ENCODE measurements at places on chromosomes 16 and 17.

GRCh38 chr17:76451506-76451905, 1.4 kb downstream of the UBE2O start:
- no peak for DNase-seq

DNA sequence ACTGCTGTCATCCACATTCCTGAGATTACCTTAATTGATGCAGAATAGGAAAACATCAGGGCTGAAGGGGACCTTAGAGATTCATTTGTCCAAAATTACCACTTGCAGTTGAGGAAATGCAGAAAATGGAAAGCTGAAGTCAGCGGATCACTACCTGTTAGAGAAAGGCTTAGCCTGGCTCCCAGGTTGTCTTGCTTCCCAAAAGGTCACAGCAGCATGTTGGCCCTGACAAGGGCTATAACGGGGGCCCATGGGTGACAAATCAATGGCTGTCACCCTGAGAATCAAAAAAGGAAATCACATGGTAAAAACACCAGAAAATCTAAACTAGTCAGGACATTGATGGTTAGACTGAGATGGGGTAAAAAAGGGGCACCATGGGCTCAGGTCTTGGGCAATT, 51.7 kb downstream of the HLF start:
- DNase-seq, result no peak

DNA sequence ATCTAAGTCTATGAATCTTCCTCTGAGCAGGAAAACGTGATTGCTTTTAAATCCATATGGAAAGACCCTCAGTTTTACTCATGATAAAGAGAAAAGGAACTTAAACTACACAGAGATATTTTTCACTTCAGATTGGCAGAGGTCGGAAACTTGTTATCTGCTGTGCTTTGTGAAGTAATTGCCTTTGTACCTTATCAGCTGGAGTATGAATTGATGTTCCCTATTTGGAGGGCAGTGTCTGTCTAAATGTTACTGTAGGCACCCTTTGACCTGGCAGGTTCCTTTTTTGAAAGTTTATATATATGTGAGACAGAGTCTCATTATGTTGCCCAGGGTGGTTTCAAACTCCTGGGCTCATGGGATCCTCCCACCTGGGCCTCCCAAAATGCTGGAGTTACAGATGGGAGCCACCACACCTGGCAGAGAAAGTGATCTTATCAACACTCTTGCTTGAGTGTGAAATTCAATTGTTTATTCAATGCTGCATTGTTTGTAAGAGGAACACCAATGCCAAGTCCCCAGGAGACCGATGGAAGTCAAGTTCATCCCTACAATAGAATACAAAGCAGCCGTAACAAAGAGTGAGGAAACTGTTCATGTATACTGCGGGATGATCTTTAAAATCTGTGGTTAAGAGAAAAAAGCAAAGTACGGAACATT, 52.3 kb downstream of the ABCC1 start:
- DNase-seq, result no peak

DNA sequence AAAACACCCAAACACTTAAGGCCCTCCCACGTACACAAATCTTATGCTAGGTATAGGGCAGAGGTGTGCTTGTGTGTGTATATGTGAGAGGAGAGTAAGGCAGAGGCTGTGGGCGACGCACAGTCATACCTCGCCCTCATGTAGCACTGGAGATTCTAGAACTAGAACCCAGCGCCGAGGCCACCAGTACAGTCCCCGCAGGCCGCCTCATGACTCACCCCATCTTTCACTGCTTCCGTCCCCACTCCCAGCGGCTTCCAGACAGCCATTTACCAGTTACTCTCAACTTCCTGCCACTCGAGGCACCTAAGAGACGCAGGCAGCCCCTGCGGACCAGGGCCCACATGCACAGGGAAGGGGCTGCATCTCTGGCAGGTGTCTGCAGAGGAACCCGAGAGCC, 23.2 kb upstream of the CYTH1 start:
- peak; percentile 25 for DNase-seq

- DNase-seq, result no peak
These were observed 18.4 kb downstream of the CARHSP1 start for GRCh38 chr16:8850279-8850885.

DNA sequence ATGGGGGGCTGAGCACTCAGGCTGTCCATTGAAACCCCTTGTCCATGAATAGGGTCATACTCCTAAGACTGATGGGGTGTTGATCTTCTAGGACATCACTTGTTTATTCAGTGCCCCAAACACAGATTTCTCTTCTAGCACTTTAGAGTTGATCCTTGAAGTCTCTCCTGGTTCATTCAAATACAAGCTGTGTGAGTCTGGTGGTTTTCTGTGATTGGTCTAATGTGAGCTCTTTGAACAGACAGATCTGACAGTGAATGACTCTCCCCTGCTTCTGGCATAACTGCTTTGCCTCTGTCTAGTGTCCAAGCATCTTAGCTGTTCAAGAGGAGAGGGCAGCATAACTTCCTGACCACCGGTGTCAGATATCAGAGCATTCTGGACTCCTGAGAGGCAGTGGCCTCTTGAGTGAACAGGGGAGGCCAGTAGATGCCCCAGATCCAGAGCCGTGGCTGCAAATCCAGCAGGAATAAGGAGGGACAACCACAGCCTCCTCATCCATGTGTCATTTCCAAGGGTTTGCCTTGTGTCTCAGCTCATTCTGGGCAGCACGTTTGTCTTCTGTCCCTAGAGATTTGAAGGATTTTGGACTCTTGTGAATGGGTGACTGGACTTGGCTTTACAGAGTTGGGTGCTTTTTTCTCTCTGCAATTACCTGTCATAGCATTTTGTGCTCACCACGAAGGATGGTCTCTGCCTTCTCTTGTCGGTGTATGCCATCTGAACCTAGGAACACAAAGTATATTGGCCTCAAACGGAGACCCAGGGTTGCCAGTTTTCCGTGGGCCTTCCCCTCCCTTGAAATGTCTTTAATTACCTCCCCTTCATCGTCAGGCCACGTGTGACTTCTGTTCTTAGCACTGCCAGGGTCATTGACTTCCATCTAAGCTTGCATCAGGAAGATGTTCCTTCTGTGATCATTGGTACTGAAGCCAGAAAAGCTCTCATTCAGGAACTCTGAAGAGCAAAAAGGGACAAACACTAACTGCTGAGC, 13.9 kb upstream of the CLEC18C start:
- no peak for DNase-seq

GRCh38 chr17:34673995-34674890, 94.9 kb downstream of the TMEM132E start:
- DNase-seq, result no peak

DNA sequence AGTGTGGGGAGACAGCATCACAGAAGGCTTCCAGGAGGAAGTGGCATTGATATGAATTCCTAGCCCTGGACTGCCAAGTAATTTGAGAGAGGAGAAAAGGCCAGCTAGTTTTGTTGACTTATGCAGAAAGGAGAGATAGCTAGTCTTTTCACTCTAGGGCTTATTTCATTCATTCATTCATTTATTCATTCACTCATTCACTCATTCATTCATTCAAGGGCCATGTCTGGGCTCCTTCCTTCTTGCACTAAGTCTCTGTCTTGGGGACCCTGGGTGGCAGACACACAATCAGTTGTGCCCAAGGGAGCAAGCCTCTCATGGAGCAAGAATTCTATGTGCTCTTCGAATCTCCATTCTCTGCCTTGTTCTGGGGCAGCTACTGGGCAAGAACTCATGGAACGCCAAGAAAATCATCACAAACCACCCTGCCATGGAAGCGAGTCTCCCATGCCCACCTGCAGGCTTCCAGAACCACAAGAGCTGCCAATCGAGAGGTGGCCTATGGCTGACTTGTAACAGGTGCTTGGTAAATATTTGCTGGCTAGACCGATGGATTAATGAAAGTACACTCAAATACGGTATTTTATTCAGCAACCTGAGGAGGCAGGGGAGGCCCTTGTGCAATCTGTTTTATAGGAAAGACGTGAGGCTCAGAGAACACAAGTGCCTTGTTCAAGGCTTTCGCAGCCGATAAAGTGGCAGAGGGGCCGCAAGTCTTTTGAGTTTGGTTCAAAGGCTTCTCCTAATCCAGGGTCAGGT, 223.6 kb downstream of the XYLT1 start:
- DNase-seq, result no peak

DNA sequence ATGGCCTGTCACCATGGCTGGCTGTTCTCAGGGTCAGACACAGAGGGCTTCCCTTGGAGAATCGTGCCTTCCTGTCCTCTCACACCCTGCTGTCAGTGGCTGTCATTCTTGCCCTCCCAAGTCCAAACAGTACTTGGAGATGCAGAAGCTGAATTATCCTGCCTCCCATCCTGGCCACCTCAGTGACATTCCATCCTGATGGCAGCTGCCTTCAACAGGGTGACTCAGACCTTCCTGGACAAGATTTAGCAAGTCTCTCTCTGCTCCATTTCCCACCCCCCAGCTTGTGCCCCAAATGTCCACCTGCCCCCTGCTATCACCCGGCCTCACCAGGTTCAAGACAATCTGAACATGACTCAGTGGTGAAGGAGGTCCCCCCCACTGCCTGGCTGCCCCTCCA, 4.8 kb upstream of the KRT36 start:
- DNase-seq, result no peak

DNA sequence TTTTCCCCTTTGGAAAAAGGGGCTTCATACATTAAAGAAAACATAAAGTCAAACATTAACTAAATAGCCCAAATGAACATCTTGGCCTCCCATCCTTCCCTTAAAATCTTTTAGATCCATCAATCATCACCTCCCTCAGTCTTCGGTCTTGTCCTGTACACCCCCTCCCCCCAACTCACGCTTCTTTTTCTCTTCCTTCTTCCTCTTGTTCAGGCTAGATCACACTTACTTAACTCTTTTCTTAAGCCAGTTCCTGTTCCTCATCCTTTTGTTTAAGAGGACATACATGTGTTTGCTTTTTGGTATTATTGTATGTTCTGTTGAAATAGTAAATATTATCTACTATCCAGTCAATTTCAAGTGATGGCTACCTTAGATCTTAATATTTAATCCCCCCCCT, 5.5 kb downstream of the MFSD6L start:
- DNase-seq, result no peak

DNA sequence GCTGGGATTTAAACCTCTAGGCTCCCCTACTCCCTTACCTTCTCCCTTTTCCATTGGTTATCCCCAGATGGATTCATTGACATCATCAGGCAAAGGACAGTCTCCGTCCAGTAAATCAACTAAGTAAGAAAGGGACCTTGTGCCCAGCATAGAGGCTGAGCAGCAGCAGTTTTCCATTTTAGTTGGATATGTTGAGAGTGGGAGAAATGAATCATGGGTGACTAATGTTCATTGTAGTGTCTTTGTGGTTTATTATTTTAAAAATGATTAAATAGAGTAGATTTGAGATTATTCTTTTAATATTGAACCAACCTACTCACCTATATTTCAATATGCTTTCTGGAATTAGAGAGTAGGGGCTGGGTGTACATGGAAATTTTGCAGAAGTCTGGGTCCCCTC, 99.4 kb upstream of the CACNG3 start:
- no peak for DNase-seq

DNA sequence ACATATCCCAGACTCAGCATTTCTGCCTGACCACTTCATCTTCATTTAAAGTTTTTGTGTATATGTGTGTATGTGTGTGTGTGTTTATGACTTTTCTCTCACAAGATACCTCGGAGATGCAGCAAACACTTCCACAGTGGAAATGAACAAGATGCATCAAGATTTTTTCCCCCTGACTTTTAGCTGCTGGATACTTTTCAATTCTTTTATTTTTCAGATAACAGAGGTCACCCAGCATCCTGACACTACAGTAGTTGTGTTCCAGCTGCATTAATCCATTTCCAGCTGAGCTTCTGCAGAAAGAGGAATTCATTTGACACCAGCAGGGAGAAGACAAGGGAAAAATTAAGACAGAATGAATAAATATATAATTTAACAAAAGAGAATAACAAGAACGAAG, 130.2 kb upstream of the PSMD7 start:
- DNase-seq, result no peak

- no peak for DNase-seq
These were observed 110.1 kb downstream of the ADAMTS18 start for GRCh38 chr16:77324729-77325128.

GRCh38 chr16:10387188-10387617, 1.3 kb downstream of the ATF7IP2 start:
- DNase-seq, result no peak

- DNase-seq, result no peak
These were observed 14.4 kb downstream of the ELAC2 start for GRCh38 chr17:13003454-13003851.

GRCh38 chr17:81527591-81528383, at the start of gene FSCN2:
Gene FSCN2, plus strand, starts transcription at chr17:81528377. Its CDS starts 155 bp downstream, at chr17:81528532.
- no peak for DNase-seq

DNA sequence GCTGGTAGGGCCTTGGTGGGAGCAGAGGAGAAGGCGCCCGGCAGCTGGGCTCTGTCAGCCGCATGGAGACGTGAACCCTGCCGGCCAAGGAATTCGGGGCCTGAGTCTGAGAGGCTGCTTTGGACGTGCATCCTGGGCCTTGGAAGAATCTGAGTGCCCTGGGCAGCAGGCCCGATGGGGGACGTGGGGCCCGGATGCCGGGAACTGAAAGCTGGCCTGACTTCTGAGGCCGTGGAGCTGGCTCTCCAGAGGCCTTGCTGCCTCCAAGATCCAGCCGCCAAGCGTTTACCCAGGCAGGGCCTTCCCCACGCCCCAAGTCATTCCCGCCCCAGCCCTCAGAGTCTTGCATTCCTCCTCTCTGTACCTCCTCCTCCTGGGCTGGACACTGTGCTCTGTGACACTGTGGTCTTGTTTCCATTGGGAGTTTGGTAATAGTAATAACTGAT, 37.2 kb downstream of the NKD1 start:
- peak; percentile 58 for DNase-seq
